ENCODE measurements at places on chromosomes 12 and 14. TPM values are rescaled to one million over a fixed set of nuclear protein-coding genes. Genes with fewer than 3 reads are reported as not detected.

The IFNG-AS1 gene
- polyA plus RNA-seq: not detected

The MAP1LC3B2 gene
- 12.9 TPM for polyA plus RNA-seq

The LHX5 gene
- polyA plus RNA-seq: not detected

The SIRT4 gene
- polyA plus RNA-seq: 0.47 TPM

The RNASE4 gene
- polyA plus RNA-seq: 18.5 TPM

The BDKRB2 gene
- not detected for polyA plus RNA-seq

The NPFF gene
- polyA plus RNA-seq: not detected

The CFAP73 gene
- polyA plus RNA-seq: not detected

The CPM gene
- 26.2 TPM for polyA plus RNA-seq

The WSCD2 gene
- polyA plus RNA-seq: not detected

The CLBA1 gene
- 0.62 TPM for polyA plus RNA-seq

The CCDC175 gene
- not detected for polyA plus RNA-seq

The IAPP gene
- polyA plus RNA-seq: not detected

The FANCM gene
- polyA plus RNA-seq: 0.66 TPM

The ABHD4 gene
- polyA plus RNA-seq: 10.5 TPM

The ZNF385A gene
- polyA plus RNA-seq: 53.9 TPM

The COX8C gene
- not detected for polyA plus RNA-seq

The PTPN6 gene
- 449 TPM for polyA plus RNA-seq

The SSTR1 gene
- not detected for polyA plus RNA-seq

The KRT82 gene
- not detected for polyA plus RNA-seq

The INSM2 gene
- polyA plus RNA-seq: not detected

The SMIM41 gene
- not detected for polyA plus RNA-seq

The CNTN1 gene
- polyA plus RNA-seq: not detected

The VPS37B gene
- polyA plus RNA-seq: 22.5 TPM

The SOAT2 gene
- polyA plus RNA-seq: not detected

The TEAD4 gene
- not detected for polyA plus RNA-seq

The RNASE7 gene
- polyA plus RNA-seq: not detected

The CLEC9A gene
- not detected for polyA plus RNA-seq

The BCL11B gene
- polyA plus RNA-seq: 0.01 TPM

The CD163 gene
- polyA plus RNA-seq: 123 TPM

The CHGA gene
- polyA plus RNA-seq: not detected

The CFAP54 gene
- not detected for polyA plus RNA-seq

The DLK1 gene
- not detected for polyA plus RNA-seq

The MAP3K9 gene
- polyA plus RNA-seq: 0.03 TPM

The CACNB3 gene
- polyA plus RNA-seq: 1.5 TPM

The VRTN gene
- polyA plus RNA-seq: not detected

The NIN gene
- polyA plus RNA-seq: 26.5 TPM

The KLRC2 gene
- polyA plus RNA-seq: not detected

The PRIMA1 gene
- polyA plus RNA-seq: not detected

The PZP gene
- polyA plus RNA-seq: not detected

The AQP2 gene
- not detected for polyA plus RNA-seq

The ESRRB gene
- not detected for polyA plus RNA-seq

The OAS2 gene
- 55.9 TPM for polyA plus RNA-seq

The GPHN gene
- 3.0 TPM for polyA plus RNA-seq

The RAD9B gene
- 3.0 TPM for polyA plus RNA-seq

The LRRC10 gene
- not detected for polyA plus RNA-seq

The AVPR1A gene
- polyA plus RNA-seq: not detected

The CCDC196 gene
- polyA plus RNA-seq: not detected

The RASSF8 gene
- polyA plus RNA-seq: 0.08 TPM

The FGD4 gene
- polyA plus RNA-seq: 34.4 TPM

The NAV3 gene
- not detected for polyA plus RNA-seq
